ENCODE measurements at places on chromosomes 7 and 10.

DNA sequence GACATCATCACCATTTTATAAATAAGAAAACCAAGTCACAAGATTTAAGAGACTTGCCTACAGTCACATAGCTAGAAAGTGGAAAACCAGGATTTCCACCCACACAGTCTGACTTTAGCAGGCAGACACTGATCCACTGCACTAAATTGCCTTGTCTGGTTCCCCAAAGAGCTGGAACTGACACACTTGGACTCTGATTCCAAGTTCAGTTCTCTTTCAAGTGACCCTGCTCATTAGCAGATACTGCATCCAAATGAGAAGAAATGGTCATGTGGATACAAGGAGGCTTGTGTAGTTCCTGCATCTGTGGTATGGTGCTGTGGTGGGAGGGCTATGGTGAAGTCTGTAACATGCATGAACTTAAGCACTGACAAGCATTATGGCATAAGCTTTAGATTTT lies 180.1 kb upstream of the MKLN1 start:
- no peak for DNase-seq

- no peak for DNase-seq
Observed at GRCh38 chr10:86856156-86856555, 99.7 kb downstream of the BMPR1A start.

- no peak for DNase-seq
Observed at GRCh38 chr7:23293500-23294073, 5.6 kb upstream of the MALSU1 start.

DNA sequence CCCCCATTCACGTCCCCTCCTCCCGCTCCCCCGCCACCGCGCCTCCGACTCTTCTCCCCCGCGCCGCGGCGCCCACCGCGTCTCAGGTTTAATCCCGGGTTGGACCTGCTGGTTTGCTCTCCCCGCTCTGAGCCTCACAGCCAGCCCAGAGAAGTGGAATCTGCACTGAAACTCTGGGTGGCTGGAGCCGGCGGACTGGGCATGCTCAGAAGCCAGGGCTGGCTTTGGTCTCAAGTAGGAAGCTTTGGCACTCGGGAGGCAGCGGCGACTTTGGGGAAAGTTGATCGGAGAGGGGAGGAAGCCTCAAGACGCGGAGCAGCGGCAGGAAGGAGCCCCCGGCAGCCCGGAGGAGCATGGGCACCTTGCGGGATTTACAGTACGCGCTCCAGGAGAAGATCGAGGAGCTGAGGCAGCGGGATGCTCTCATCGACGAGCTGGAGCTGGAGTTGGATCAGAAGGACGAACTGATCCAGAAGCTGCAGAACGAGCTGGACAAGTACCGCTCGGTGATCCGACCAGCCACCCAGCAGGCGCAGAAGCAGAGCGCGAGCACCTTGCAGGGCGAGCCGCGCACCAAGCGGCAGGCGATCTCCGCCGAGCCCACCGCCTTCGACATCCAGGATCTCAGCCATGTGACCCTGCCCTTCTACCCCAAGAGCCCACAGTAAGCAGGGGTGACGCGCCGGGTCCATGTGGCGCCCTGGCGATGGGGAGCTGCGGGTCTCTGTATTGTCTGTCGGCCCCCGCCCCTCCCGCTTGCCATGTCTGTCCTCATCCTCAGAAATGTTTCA lies at the start of gene PRKG1:
Gene PRKG1, plus strand, starts transcription at position 250 of the 791 bp plus-strand sequence.
- DNase-seq = no peak

DNA sequence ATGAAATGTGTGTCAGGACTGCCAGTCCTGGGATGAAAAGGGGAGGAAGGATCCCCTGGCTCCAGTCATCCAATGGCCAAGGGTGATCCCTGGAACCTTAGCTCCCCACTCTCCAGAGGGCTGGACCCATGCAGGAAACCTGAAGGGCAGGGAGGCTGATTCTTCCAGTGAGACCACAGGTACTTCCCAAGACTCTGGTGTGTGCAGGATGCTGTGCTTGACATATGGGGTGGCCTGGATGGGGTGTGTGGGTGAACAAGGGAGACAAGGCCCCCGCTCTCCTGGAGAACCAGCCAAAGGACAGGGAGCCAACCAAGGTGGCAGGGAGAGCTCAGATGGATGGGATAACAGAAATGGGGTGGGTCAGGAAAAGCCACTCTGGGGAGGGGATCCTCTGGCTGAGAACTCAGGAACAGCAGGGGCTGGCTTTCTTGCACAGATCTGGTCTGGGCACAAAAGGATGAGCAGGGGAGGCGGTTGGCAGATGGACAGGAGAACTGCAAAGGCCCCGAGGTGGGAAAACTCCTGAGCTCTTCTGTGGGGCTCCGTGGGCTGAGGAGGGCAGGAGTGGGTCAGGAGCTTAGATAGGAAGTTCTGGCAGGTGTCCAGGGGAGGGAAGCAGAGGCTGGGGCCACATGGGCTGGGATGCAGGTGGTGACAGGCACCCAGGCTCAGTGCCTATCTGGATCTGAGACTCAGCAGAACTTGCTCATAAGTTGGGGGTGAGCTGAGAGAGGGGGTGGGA lies 100.6 kb downstream of the ARHGAP22 start:
- no peak for DNase-seq

DNA sequence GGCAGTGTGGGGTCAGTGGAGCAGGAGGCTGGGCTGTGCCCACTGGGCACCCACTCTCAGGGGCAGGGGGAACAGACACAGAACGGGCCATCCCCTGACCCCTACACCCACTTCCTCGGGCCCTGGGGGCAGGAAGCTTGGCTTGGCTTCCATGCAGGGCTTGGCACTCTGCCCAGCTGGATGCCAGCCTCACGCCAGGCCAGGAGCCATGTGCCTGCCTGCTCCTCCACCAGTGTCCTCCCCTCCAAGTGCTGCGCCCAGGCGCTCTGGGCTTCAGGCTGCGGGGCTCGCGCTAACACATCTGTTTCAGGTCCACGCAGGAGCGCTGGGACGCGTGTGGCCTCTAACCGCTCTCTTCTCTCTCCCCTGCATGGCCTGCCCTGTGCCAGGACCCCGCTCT lies 12.7 kb downstream of the LDB3 start:
- DNase-seq = no peak

DNA sequence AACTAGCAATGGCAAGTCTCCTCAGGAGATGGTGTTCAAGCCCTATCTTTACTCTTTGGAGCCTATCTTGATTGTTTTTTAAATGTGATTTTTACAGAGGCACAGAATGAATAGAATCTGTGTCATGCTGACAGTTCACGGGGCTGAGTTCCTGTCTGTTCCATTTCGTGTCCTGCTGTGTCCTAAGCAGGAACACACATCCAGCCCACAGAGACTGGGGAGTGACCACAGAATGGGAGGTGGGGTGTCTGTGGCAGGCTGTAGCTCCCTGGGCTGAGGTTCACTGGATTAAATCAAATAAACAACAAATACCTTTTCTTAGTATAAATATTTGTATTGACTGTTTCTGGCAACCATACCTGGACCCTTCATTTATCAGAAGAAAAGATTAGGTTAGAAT lies 73.4 kb upstream of the CARD11 start:
- no peak for DNase-seq

GRCh38 chr7:148753224-148753623 lies 54.5 kb downstream of the CUL1 start:
- DNase-seq = no peak

All from stimulated activated CD4-positive, alpha-beta T cell treated with anti-CD3 and anti-CD28 coated beads, Interleukin-4, amount 100 ng/mL, for 24 hours (primary cell).